ENCODE measurements at places on chromosomes 7 and 10.

GRCh38 chr10:24806262-24806661 lies 82.6 kb upstream of the ARHGAP21 start:
- no peak for DNase-seq

DNA sequence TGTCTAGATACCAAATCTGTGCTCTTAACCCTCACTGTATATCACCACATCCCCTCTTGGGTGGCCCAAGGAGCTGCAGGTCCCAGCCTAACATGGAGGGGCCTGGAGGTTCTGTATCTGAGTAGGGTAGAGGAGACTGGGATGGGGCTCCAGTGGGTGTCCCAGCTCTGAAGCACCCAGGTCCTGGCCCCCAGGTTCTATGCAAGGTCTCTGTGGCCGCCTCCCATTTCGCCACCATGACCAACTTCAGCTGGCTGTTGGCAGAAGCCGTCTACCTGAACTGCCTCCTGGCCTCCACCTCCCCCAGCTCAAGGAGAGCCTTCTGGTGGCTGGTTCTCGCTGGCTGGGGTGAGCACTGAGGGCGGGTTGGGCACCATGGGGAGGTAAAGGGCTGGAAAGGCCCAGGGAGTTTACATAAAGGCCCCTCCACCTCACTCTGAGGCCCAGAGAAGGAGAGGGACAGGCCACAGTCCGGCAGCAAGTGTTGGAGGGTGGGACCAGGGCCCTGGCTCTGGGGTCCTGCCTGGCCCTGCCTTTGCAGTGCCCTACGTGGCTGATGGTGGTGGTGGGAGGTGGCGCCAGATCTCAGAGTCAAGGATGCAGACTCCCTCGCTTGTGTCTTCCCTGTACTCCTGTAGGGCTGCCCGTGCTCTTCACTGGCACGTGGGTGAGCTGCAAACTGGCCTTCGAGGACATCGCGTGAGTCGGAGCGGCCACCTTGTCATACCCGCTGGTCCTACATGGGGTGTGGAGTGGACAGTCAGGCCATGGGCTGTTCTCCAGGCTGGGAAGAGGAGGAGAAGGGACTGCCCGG lies 10.2 kb downstream of the GHRHR start:
- DNase-seq, result no peak

DNA sequence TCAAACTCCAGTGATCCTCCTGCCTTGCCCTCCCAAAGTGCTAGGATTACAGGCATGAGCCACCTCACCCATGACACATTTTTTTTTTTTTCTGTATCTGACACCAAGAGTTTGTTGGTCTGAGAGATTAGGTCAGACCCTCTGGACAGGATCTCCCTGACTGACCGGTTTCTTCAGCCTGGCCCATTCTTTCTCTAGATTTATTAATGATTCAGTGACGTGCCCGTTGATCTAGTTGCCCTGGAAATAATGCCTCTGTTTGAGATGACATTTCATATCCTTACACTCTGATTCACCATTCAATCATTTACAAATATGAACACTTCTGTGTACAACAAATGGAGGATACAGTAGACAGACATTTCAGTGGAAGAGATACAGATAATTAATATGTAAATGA lies 1.4 kb upstream of the ZNF212 start:
- DNase-seq, result no peak

DNA sequence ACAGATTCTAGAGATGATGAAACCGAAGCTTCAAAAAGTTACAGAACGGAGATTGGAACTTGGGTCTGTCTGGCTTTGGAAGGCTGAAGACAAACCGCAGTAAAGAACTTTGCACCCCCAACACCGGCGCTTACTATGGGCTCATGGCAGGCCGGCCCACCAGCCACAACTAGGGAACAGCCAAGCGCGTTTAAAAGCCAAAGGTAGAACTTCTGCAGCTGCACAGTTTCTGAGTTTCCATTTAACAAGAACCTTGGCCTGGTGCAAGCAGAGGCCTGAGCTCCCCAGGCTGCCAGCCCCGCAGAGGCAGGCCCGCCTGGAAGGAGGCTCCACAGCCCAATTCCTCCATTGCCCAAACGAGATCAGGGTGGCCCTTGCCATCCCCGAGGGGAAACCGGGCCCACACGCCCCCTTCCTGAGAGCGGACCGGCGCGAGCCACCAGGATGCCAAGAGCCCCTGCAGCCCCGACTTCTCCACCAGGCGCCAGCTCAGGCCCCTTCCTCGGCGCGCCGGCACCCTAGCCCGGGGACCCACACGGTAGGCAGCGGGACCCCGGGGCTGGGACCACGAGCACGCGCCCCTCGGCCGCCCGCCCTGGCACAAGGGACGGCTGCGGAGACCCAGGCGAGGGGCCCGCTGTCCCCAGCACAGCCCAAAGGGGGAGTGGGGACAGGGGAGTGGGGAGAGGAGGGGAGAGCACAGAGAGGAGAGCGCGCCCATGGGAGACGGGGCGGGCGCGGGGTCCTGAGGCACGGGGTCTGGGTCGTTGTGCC lies 566 bp downstream of the MAD1L1 start:
- no peak for DNase-seq

DNA sequence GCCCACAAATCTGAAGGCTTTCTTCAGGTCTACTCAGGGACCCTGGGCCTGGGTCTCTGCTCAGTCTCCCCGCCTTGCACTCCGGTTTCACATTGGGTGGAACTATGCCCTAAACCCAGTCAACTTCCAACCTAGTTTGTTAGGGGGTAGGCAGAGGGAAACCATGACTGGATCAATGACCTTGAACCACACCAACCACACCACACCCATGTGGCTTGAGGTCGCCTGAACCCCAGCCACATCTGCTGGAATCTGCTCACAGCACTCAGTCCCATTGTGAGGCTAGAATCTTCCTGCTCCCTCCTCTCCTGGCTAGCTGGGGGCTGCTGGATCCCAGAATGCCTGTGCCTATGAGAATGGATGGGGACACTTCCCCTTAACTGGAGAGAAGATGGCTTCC lies 17.9 kb downstream of the RFC2 start:
- DNase-seq, result no peak

- DNase-seq, result no peak
Observed at GRCh38 chr7:142445019-142445686, 187.3 kb upstream of the PRSS58 start.

GRCh38 chr10:122618461-122619165 lies 58.1 kb downstream of the DMBT1 start:
- DNase-seq, result no peak

- no peak for DNase-seq
Observed at GRCh38 chr7:5477126-5477525, 53.5 kb upstream of the TNRC18 start.

DNA sequence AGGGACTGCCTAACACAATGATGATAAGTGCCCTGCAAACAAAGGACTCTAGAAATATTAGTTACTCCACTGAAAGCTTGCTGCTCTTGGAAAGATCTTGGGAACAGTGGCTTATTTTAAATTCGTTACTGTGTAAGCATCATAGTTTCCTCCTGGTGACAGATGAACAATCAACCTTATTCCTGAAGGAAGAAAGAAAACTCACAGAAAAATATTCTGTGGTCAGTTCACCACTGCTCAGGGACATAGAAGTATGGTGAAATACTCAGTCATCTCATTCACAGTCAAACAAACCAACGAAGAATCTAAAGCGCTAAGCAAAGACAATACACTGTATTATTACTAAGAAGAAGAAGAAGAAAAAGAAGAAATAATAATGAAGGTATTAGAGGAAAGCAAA lies 27.8 kb downstream of the MKX start:
- no peak for DNase-seq

DNA sequence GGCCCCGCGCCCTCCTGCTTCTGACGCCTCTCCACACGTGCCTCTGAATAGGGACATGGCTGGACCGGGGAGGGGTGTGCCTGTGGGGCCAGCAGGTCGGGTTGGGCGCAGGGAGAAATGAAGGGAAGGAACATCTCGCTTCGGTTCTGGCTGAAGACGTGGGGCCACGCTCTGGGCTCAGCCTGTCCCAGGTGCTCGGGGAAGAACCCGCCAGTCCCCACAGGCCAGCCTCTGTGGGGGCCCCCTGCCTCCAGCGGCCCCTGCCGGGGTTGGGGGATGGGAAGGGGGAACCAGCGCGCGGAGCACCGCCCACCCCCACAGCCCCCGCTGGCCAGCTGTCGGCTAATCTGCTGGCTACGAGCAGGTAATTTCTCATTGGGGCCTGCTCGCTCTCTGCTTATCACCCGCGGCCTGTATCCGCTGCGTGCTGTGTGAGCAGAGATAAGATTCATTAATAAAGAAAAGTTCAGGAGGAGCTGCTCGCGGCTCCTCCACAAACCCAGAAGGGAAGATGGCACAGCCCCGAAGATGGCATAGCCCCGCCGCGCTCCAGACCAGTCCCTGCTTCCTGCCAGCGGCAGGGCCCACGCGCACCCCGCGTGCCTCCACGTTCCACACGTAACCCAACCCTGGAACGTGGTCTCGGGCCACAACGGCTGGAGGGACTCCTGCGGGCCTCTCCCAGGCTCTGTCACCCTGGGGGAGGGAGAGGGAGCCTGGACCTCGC lies 186.2 kb downstream of the ELFN1 start:
- DNase-seq, result no peak

- no peak for DNase-seq
Observed at GRCh38 chr10:132163278-132163765, 23.4 kb upstream of the DPYSL4 start.

- no peak for DNase-seq
Observed at GRCh38 chr10:129544205-129545202, 77.5 kb downstream of the MGMT start.

DNA sequence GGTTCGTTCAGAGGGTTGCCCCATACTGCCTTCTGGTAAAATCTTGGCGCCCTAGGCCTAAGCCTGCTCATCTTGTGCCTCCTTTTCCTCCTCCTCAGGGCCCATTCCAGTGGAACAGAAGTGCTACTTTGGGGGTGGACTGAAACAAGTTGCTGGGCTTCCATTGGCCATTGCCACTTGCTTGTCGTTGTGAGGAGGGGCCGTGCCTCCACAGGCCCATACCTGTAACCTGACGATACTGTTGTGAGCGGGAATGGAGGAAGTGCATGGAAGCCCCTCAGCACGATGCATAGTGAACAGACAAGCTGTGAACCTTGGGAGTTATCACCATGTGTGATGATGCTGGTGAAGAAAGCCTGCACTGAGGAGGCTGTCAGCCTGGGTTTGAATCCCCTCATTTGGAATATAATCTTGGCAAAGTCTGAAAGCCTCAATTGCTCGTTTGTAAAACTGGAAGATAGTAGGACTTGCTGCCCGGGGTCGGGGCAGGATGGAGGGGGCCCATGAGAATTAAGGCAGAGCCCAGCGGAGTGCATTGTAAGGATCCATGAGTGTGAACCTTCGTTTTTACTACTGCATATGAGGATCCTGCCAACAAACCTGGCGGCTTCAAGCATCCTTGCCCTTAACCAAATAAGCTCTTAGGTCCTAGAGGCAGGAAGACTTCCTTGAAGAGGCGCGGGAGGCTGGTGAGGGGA lies 671 bp upstream of the PAPSS2 start:
- peak; percentile 18 for DNase-seq

DNA sequence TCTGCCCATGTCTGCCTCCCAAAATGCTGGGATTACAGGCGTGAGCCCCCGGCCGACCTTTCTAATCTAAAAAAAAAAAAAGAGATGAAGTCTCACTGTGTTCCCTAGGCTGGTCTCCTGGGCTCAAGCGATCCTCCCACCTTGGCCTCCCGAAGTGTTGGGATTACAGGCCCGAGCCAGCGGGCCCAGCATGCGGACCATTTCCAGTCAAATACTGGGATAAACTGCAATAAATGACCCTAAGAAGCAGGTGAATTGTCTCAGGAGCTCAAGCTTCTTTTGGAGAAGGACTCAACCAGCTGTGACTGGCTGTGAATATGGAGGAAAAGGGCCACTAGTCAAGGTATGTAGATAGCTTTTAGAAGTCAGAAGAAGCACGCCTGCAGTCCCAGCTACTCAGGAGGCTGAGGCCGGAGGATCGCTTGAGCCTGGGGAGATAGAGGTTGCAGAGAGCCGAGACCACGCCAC lies 550 bp upstream of the CREM start:
- DNase-seq, result no peak

- no peak for DNase-seq
Observed at GRCh38 chr7:117600911-117601310, 121.1 kb downstream of the CFTR start.

GRCh38 chr10:86082556-86082955 lies 284.0 kb downstream of the GRID1 start:
- no peak for DNase-seq

GRCh38 chr7:147513451-147513850 lies 1077.1 kb upstream of the C7orf33 start:
- no peak for DNase-seq

- no peak for DNase-seq
Observed at GRCh38 chr10:122293156-122293960, 22.3 kb downstream of the BTBD16 start.

DNA sequence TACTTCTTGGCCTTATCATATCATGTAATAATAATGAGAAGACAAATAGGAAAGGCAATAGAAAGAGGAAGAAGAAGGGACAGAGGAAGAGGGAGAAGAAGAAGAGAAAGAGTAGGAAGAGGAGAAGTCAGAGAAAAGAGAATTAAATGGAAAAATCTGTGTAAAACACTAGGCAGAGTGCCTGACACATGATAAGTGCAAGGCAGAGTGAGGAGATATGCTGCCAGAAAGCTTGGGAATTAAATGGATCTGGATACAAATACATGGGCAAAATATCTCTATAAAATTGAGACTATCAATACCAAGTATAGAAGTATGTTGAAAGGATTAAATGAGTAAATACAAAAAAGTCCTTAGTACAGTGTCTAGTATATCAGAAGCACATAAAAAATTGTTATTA lies 124.8 kb downstream of the CACNA2D1 start:
- DNase-seq, result no peak

DNA sequence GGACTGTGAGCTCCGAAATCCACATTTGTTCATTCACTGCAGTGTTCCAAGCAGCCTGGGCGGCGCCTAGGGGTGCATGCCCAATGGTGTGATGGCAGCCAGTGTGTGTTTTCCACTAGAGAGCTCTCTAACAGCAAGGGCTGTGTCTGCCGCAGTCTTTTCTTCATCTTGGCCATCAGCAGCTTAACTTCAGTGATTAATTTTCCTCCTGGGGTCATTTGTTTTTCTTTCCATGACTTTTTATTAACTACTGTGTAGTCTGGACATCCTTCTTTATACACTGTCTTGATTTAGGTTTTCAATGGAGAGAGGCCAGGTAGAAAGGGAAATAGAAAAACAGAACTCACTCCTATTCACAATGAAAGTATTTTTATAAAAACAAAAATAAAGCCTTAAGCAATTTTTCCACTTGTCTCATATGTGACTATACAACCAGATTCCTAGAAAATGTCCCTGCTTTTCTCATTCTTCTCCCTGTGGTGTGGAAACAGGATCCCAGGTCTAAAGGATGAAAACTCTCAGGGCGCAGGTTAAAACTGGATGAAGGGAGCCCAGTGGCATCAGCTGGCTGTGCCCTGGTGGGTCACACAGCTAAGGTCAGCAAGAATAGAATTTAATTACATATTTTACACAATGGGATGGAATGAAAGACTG lies 176.8 kb downstream of the PKD1L1 start:
- peak; percentile 72 for DNase-seq
